ENCODE measurements at places on chromosomes 2 and 18.

GRCh38 chr2:239966029-239966852, 58.9 kb downstream of the NDUFA10 start:
- no peak for DNase-seq

- DNase-seq: no peak
These were observed 748.7 kb downstream of the BCL11A start for GRCh38 chr2:59804732-59805131.

GRCh38 chr2:1800716-1801388, 56.5 kb upstream of the PXDN start:
- DNase-seq: no peak

GRCh38 chr2:236769981-236770671, 200.5 kb downstream of the ACKR3 start:
- DNase-seq: no peak

GRCh38 chr2:106073678-106074406, 120.3 kb downstream of the UXS1 start:
- no peak for DNase-seq

DNA sequence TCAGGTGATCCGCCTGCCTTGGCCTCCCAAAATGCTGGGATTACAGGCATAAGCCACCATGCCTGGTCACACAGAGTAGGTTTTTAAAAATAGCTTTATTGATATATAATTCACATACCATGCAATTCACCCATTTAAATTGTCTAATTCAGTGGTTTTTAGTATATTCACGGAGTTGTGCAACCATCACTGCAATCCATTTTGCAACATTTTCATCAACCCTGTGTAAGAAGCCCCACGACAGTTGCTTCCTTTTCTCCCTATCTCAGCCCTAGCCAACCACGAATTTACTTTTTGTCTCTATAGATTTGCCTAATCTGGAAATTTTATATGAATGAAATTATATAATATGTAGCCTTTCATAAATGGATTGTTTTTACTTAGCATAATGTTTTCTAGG, 266.4 kb downstream of the NAPG start:
- no peak for DNase-seq

GRCh38 chr2:140990416-140990815, 1140.4 kb downstream of the LRP1B start:
- DNase-seq: no peak

DNA sequence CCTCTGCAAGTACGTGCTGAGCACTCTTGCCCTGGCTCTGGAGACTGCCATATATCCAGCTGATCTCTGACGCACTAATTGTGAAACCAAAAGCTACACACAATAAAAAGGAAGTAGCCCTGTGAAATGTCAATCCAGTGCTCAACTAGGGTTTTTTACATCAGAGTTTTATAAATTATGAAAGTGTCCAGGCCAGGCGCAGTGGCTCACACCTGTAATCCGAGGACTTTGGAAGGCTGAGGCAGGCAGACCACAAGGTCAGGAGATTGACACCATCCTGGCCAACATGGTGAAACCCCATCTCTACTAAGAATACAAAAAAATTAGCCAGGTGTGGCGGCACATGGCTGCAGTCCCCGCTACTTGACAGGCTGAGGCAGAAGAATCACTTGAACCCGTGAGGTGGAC, 24.5 kb upstream of the PEX13 start:
- DNase-seq: no peak

DNA sequence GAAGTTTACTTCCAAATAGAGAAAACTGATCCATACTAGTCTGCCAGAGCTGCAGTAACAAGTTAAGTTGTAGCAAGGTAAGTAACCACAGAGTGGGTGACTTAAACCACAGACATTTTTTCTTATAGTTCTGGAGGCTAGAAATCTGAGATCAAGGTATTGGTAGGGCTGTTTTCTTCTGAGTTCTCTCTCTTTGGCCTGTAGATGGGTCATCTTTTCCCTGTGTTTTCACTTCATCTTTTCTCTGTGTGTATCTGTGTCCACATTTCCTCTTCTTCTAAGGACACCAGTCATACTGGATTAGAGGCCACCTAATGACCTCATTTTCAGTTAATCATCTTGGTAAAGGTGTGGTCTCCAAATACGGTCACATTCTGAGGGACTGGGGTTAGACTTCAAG, 142.9 kb upstream of the MEX3C start:
- DNase-seq: no peak

GRCh38 chr2:79082987-79083386, 4.8 kb downstream of the REG1B start:
- no peak for DNase-seq
